ENCODE measurements at places on chromosomes 12 and 14. TPM values are rescaled to one million over a fixed set of nuclear protein-coding genes. Genes with fewer than 3 reads are reported as not detected.

DNA sequence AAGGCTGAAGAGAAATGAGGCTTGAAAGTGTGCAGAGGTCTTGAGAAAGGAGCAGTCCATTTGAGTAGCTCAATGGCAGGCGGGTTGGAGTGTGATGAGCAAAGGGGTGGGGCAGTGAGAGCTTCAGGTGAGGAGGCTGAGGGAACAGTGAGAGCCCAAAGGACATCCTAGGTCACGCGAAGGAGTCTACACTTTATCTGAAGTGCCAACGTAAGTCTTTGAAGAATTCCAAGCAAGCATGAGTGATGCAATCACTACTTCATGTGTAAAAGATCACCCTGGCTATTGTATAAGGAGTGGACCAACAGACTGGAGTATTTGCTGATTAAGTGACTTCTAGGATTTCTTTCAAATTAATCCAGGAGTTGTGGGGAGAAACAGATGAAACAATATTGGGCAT lies 159.9 kb upstream of the HIF1A start:
- no peaks in the 10 kb centered on the region for H3K27me3 ChIP-seq
- no peaks in the 10 kb centered on the region for H3K36me3 ChIP-seq
- H3K4me1 ChIP-seq: peaks cover 20% of the 10 kb centered on the region
- H3K27ac ChIP-seq: peak overlapping the region; percentile 10
- no peak for DNase-seq
- no peak overlapping the region for H3K4me3 ChIP-seq

GRCh38 chr14:99467336-99468078 lies 13.2 kb downstream of the SETD3 start:
- no peaks in the 10 kb centered on the region for H3K36me3 ChIP-seq
- H3K4me3 ChIP-seq: no peak overlapping the region
- no peaks in the 10 kb centered on the region for H3K27me3 ChIP-seq
- H3K4me1 ChIP-seq: peaks cover 29% of the 10 kb centered on the region
- no peak for DNase-seq

- H3K4me1 ChIP-seq: peaks cover 39% of the 10 kb centered on the region
- H3K27ac ChIP-seq: peak overlapping the region; percentile 71
- peaks cover 7% of the 10 kb centered on the region for H3K36me3 ChIP-seq
- H3K4me3 ChIP-seq: peak overlapping the region; percentile 93
- no peaks in the 10 kb centered on the region for H3K27me3 ChIP-seq
Measured at GRCh38 chr14:51240804-51241380, 845 bp downstream of the TMX1 start.

- no peaks in the 10 kb centered on the region for H3K36me3 ChIP-seq
- peaks cover 11% of the 10 kb centered on the region for H3K4me1 ChIP-seq
- H3K27me3 ChIP-seq: no peaks in the 10 kb centered on the region
- no peak overlapping the region for H3K27ac ChIP-seq
Measured at GRCh38 chr12:6425590-6426531, 18.9 kb upstream of the CD27 start.

DNA sequence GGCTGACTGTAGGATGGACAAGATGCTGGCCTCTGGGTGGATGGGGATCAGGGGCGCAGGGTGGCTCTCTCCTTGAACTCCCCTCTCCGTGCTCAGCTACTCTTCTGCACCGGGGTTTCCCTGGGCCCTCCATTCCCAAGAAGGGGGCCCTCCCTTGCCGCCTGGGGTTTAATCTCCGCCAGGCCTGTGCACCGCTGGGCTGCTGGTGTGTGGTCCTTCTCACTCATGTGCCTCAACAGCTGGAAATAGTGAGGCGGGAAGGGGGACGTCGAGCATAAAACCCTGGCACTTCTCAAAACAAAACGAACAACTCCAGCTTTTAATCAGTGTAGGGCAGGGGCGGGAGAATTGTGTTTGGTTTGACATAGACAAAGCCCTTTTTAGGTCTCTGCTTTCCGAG lies 19.0 kb upstream of the SMOC1 start:
- no peak overlapping the region for H3K4me3 ChIP-seq
- no peaks in the 10 kb centered on the region for H3K4me1 ChIP-seq
- no peak overlapping the region for H3K27ac ChIP-seq
- no peak for DNase-seq
- no peaks in the 10 kb centered on the region for H3K27me3 ChIP-seq
- no peaks in the 10 kb centered on the region for H3K36me3 ChIP-seq

DNA sequence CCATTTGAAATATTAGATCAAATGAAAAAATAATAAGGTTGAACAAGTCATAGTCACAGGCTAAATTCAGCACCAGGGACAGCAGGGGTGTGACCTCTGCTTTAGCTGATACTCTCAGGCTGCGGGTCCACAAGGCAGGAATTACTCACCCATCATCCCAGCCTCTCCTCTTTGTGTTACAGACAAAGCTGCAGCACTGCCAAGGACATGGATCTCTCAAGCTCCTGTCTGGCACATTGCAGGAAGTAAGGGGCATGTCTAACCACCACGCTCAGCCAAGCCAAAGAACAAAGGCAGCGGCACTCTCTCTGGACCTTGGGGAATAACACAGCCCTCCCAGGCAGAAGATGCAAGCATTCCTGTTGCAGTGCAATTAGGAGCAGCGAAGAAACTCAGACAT lies 783.8 kb downstream of the VRK1 start:
- H3K4me3 ChIP-seq: no peak overlapping the region
- DNase-seq: peak; percentile 19
- no peaks in the 10 kb centered on the region for H3K27me3 ChIP-seq
- no peak overlapping the region for H3K27ac ChIP-seq
- no peaks in the 10 kb centered on the region for H3K4me1 ChIP-seq

GRCh38 chr14:71711619-71712018 lies 220.6 kb upstream of the RGS6 start:
- no peaks in the 10 kb centered on the region for H3K36me3 ChIP-seq
- no peaks in the 10 kb centered on the region for H3K27me3 ChIP-seq
- H3K27ac ChIP-seq: peak overlapping the region; percentile 28
- H3K4me1 ChIP-seq: no peaks in the 10 kb centered on the region
- no peak overlapping the region for H3K4me3 ChIP-seq
- DNase-seq: no peak

DNA sequence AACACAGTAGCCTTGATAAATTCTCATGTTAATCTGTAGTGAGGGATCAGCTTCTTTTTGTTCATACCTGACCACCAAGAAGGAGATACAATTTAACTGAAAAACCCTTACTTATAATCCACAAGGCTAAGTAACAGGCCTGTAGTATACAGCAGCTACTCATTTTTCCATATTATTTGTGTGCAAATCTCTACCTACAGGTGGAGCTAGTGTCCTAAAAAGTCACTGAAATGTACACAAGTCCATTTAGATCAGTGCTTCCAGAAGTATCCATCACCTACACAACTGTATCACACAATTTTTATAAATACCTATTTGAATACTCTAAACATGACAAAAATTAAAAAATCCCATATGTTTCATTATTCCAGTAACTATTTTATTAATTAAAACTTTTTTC lies 173.2 kb downstream of the SLC35F4 start:
- H3K4me1 ChIP-seq: no peaks in the 10 kb centered on the region
- H3K36me3 ChIP-seq: no peaks in the 10 kb centered on the region
- no peak overlapping the region for H3K4me3 ChIP-seq
- no peak for DNase-seq
- no peak overlapping the region for H3K27ac ChIP-seq

GRCh38 chr14:42961509-42961908 lies 1354.8 kb downstream of the LRFN5 start:
- no peaks in the 10 kb centered on the region for H3K4me1 ChIP-seq
- H3K27ac ChIP-seq: no peak overlapping the region
- DNase-seq: no peak

DNA sequence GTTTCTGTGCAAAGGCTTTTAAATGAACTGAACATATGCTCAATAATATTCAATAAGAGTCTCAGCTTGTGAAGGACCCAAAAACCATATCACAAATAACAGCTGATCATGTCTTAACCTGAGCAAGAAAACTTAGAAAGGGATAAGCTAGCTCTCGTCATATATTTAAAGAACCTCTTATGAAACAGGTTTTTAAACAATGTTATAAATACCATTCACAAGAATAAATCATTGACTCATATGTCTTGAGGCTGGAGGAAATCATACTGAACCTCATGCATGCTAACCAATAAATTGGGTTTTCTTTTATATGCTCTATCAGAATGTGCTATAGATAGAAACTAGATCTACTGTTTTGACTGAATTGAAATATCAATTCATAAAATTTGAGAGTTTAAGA lies 426.9 kb downstream of the NOVA1 start:
- H3K27ac ChIP-seq: no peak overlapping the region
- DNase-seq: no peak
- no peak overlapping the region for H3K4me3 ChIP-seq
- H3K36me3 ChIP-seq: no peaks in the 10 kb centered on the region
- no peaks in the 10 kb centered on the region for H3K27me3 ChIP-seq

DNA sequence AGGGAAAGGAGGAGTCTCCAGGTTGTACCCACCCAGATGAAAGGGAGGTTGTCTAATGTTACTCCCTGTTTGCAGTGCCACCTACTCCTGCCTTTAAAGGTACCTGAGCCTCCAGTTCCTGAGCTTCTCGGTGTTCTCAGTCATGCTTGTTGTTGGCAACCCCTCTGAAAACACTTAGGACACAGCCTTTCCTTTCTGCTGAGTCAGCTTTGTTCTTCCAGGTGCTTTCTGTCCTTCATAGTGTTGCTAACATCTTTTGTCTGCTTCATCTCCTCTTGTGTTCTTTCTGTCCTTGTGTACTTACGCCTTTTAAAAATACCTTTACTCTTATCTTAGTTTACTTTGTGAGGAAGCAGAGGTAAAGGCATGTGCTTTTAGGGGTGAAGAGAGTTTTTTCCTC lies 97.0 kb upstream of the NEDD1 start:
- H3K4me1 ChIP-seq: no peaks in the 10 kb centered on the region
- DNase-seq: no peak
- H3K27me3 ChIP-seq: no peaks in the 10 kb centered on the region
- H3K4me3 ChIP-seq: no peak overlapping the region

DNA sequence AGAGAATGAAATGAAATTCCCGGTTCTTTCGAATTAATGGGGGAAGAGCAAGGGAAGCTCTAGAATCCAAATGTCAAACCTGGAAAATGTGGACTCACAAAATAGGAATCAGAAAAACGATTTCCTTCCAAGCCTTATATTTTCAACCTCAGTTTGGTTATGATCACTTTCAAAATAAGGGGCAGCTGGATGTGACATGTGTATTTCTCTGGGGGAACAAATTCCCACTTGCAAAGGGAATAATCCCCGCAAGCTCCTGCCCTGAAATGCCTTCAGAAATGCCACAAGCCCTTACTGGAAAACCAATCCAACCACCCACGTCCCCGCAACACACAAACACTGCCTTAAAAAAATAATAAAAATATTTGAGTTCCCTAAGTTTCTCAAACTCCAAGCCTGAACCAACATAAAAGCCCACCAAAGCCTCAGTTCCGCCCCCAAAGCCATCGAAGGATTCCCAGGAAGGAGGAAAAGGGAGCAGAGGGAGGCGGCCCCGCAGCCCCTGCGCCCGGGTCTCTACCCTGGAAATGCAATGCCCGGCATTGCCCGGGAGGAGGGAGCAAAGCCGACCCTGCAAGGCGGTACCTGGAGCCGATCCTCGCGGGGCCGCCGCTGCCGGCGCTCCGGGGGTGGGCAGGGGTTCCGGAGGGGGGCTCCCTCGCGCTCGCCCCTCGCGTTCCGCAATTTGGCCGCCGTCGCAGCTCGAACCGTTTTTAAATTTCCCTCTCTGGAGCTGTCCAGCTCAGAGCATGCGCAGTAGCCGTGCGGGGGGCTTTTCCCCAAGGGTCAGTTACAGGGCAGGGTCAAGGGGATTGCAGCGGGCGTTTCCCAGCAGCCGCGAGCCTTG lies at the start of gene FOXN4:
Gene FOXN4, minus strand, starts transcription at position 751 of the 847 bp plus-strand sequence. CDS start 963 bp downstream, outside the sequence.
- peaks cover 17% of the 10 kb centered on the region for H3K4me1 ChIP-seq
- DNase-seq: no peak
- H3K36me3 ChIP-seq: no peaks in the 10 kb centered on the region
- peak within 1 kb of the TSS; percentile 9 for H3K4me3 ChIP-seq
- H3K27me3 ChIP-seq: peaks cover 96% of the 10 kb centered on the region
- no peak within 1 kb of the TSS for H3K27ac ChIP-seq

- no peak overlapping the region for H3K4me3 ChIP-seq
- no peaks in the 10 kb centered on the region for H3K27me3 ChIP-seq
- DNase-seq: peak; percentile 60
- H3K36me3 ChIP-seq: no peaks in the 10 kb centered on the region
Measured at GRCh38 chr14:100333311-100333710, 10.2 kb downstream of the SLC25A47 start.

- no peaks in the 10 kb centered on the region for H3K27me3 ChIP-seq
- H3K27ac ChIP-seq: peak overlapping the region; percentile 42
- DNase-seq: no peak
- peaks cover 51% of the 10 kb centered on the region for H3K36me3 ChIP-seq
Measured at GRCh38 chr14:94062344-94062940, 18.6 kb downstream of the DDX24 start.

DNA sequence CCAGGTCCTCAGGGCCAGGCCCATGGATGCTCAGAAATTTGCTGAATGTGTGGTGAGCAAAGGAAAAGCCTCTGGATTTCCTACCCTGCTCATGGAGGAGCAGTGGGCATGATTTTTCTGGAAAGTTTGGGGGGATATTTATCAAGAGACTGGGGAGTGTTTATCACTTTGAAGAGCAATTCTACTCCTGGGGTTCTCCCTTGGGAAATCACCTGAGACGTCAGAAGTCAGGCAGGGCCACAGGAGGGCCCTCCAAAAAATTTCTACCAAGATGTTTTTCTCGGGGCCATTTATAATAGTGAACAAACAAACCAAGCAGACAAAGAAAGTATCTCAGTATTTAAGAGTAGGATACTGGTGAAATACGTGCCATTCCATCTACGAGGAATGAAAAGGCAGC lies 20.1 kb upstream of the EIF2B2 start:
- no peaks in the 10 kb centered on the region for H3K27me3 ChIP-seq
- H3K4me3 ChIP-seq: no peak overlapping the region
- no peak for DNase-seq
- H3K27ac ChIP-seq: no peak overlapping the region

The RNU4-1 gene
- total RNA-seq: 3,518 TPM

The PRR13 gene
- total RNA-seq: 146 TPM

The TGFB3 gene
- 34.5 TPM for total RNA-seq

The AP5M1 gene
- 42.2 TPM for total RNA-seq

The CD69 gene
- total RNA-seq: 6.5 TPM

Data from left lung (tissue), 14 donors.